CD4-positive, CD25-positive, alpha-beta regulatory T cell (primary cell): ENCODE measurements at places on chromosomes 3 and 15. TPM values are rescaled to one million over a fixed set of nuclear protein-coding genes. Genes with fewer than 3 reads are reported as not detected.

DNA sequence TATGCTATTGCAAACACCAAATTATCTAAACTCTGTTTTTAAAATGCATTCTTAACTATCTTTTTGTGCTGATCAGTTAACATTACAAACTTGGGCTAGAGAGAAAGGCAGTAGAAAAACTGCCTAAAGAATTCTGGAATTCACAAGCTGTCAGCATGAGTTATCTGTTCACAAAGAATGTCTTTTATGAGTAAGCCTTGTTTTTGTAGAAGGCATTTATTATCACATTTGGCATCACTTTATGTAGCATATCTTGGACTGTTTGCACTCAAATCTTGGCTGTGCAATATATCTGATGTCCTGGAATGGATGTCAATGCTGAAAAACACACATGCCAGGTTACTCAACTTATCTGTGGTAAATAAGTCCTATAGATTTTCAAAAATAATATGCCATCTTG is 15.5 kb upstream of the BCHE start:
- no peaks in the 10 kb centered on the region for H3K36me3 ChIP-seq
- H3K27ac ChIP-seq, result no peak overlapping the region
- H3K27me3 ChIP-seq, result no peaks in the 10 kb centered on the region
- DNase-seq, result no peak
- no peaks in the 10 kb centered on the region for H3K4me1 ChIP-seq
- no peak overlapping the region for H3K4me3 ChIP-seq

DNA sequence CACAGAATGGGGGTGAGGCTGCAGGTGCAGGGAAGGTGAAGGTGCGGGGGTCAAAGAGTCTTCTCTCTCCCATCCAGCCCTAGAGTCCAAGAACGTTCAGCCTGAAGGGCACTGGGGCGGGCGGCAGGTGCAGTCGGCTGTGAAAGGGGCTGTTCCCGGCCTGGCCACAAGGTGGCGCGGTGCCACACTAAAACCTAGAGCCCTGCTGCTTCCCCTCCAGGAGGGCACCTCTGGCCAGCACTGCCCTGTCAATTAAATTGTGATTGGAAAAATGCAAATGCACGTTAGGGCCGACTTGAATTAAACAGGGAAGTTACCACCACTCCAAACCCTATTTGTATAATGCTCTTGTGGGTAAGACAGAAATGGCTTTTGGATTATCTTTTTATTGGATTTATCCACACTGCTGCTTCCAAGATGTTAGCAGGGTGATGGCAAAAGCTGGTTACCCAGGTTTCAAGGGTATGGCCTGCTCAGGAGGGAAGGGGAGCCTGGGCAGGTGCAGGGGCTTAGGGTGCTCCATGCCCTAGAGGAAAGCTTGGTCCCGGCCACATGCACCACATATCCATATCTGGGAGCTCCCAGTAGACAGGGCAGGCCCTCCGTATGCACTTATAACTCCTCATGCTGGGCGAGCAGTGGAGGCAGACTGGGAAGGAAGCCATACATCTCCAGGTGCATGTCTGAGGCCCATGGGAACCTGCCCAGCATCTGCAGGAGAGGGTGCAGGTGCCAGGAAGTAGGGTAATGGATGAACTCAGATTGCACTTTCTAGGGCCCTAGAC is 119.8 kb downstream of the ADCY5 start:
- H3K4me3 ChIP-seq, result no peak overlapping the region
- H3K4me1 ChIP-seq, result no peaks in the 10 kb centered on the region
- H3K36me3 ChIP-seq, result no peaks in the 10 kb centered on the region
- H3K27ac ChIP-seq, result no peak overlapping the region
- H3K27me3 ChIP-seq, result no peaks in the 10 kb centered on the region
- DNase-seq, result peak; percentile 56

The GP5 gene
- polyA plus RNA-seq, result 0.41 TPM

The KBTBD13 gene
- not detected for polyA plus RNA-seq

The MDFIC2 gene
- not detected for polyA plus RNA-seq

- no peak overlapping the region for H3K27ac ChIP-seq
- DNase-seq, result peak; percentile 5
- H3K27me3 ChIP-seq, result no peaks in the 10 kb centered on the region
- no peak overlapping the region for H3K4me3 ChIP-seq
Measured at GRCh38 chr3:106317141-106318055, 448.6 kb upstream of the CBLB start.

DNA sequence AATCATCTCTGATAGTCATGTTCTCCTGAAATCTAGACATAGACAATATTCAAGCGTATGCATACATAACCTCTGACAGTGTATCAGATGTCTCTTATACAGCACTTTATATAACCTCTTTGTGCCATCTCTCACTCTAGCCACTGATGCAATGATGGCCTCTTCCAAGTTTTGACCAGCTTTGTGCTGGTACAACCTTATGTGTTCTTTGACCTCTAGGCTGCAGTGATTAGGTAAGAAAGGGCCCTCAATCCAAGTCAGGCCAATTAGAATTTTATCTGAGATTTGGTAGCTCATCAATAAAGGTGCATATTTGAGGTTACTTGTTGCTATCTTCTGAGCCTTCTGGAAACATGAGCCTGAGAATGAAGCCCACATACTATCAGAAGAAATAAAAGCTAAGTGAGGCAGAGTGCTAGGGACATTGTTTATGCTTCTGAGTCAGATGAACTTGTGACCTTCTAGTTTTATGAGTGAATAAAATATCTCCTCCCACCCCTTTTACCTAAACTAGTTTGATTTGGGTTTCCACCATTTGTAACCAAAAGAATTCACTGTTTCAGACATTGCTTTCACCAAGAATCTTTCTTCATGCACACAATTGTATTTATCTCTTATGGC is 283.2 kb upstream of the SUCLG2 start:
- H3K27ac ChIP-seq, result no peak overlapping the region
- H3K36me3 ChIP-seq, result no peaks in the 10 kb centered on the region
- no peak for DNase-seq
- H3K4me3 ChIP-seq, result no peak overlapping the region
- no peaks in the 10 kb centered on the region for H3K27me3 ChIP-seq

DNA sequence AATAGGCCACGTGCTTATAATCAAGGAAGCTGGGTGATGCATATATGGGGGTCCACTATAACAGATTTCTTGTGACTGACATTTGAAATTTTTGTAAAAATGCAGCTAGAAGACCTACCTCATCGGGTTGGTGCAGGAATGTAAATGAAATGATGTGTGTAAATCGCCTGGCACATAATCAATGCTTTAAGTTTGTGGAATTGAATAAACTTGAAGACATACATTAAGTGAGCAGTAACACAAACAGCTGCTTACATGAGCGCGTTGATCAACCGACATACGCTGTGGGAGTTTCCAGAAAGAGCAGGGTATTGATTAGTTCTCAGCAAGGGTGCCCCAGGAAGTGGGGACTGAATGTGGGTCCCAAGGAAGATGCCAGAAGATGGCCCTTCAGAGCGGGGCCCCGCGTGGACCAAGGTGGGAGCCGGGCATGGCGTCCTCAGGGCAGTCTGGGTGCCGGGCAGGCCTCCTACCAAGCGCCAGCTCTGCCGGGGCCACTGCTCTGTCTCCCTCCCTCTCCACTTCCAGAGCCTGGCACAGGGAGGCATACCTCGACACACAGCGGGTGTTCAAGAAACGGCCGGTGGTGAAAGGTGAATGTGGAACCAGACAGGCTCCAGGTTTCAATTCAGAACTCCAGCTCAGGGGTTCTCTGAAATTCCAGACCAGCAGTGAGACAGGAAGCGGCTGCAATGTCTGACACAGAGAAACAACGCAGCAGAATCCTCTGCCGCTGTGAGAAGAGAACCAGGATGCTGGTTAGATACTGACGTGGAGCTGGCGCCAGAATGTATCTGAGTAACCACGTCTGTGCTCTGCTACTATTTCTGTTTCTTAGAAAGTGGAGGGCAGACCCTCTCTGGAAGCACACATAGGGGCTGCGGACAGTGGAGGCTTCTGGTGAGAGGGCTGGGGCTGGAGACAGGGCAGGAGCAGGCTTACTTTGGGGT is 12.6 kb downstream of the BFSP2 start:
- DNase-seq, result no peak
- no peaks in the 10 kb centered on the region for H3K4me1 ChIP-seq
- no peaks in the 10 kb centered on the region for H3K36me3 ChIP-seq
- no peak overlapping the region for H3K27ac ChIP-seq
- H3K27me3 ChIP-seq, result no peaks in the 10 kb centered on the region
- no peak overlapping the region for H3K4me3 ChIP-seq

DNA sequence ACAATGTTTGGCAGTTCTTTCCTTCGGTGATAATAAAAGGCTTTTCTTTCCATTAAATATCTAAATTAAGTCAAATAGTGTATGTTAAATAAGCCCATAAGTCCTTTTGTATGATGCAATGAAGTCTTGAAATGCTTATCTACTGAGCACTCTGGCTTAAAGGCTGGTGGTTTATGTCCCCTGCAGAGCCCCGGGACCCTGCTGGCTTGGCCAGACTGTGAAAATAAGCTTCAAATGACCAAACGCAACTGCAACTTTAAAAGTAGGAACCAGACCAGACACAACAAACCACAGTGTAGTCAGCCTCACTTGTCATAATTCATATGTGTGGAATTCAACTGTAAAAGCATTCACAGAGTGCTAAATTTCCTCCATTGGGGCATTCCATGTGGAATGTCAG is 72.5 kb downstream of the FOXP1 start:
- H3K4me1 ChIP-seq, result peaks cover 14% of the 10 kb centered on the region
- H3K27ac ChIP-seq, result no peak overlapping the region
- H3K36me3 ChIP-seq, result no peaks in the 10 kb centered on the region
- no peak overlapping the region for H3K4me3 ChIP-seq
- no peaks in the 10 kb centered on the region for H3K27me3 ChIP-seq

The ZNF80 gene
- polyA plus RNA-seq, result 0.36 TPM

- no peak overlapping the region for H3K27ac ChIP-seq
- H3K36me3 ChIP-seq, result no peaks in the 10 kb centered on the region
- H3K27me3 ChIP-seq, result no peaks in the 10 kb centered on the region
- no peak overlapping the region for H3K4me3 ChIP-seq
- peaks cover 7% of the 10 kb centered on the region for H3K4me1 ChIP-seq
Measured at GRCh38 chr15:76135516-76135915, 75.7 kb downstream of the TMEM266 start.

DNA sequence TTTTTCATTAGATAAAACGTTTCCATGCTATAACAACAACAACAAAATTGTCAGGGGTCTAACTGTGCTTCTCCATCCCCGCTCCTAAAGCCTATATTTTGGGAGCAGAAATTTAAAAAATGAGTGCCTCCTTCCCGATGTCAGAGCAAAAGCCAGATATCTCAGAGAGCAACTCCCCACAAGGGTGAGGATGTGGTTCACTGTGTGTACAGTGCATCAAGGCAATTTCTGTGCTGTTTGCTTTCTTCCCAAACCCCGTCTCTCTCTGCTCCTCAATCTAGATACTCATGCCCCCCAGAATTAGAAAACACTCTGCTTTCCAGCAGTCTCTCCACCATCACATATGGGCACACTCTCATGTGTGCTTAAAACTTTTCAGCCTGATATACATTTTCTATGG is 76.7 kb upstream of the MBNL1 start:
- H3K4me3 ChIP-seq, result peak overlapping the region; percentile 35
- peaks cover 52% of the 10 kb centered on the region for H3K4me1 ChIP-seq
- no peaks in the 10 kb centered on the region for H3K36me3 ChIP-seq
- peak overlapping the region; percentile 79 for H3K27ac ChIP-seq

DNA sequence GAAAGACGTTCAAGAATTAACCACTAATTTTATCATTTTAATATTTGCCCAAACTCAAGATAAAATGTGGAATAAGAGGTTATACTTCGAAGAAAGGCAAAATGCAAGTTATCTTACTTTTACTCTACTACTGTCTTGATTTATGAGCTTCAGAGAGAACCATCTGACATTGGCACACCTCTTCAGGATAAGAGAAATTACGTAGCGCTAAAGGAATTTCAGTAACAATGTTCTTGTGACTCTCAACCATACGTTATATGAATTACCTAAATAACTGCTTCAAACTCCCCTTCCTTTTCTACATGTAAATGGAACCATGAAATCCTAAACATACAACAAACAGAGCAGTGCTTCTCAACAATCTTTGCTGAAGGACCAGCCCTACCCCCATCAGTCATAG is 96.8 kb downstream of the ZNF385D start:
- no peak overlapping the region for H3K27ac ChIP-seq
- H3K36me3 ChIP-seq, result no peaks in the 10 kb centered on the region
- no peaks in the 10 kb centered on the region for H3K27me3 ChIP-seq
- no peaks in the 10 kb centered on the region for H3K4me1 ChIP-seq
- no peak for DNase-seq
- no peak overlapping the region for H3K4me3 ChIP-seq

- no peaks in the 10 kb centered on the region for H3K27me3 ChIP-seq
- H3K4me3 ChIP-seq, result no peak overlapping the region
- H3K27ac ChIP-seq, result no peak overlapping the region
- peaks cover 25% of the 10 kb centered on the region for H3K4me1 ChIP-seq
- DNase-seq, result no peak
Measured at GRCh38 chr3:9784965-9785364, 7.3 kb downstream of the TADA3 start.

- no peak for DNase-seq
- no peaks in the 10 kb centered on the region for H3K27me3 ChIP-seq
- H3K27ac ChIP-seq, result no peak overlapping the region
- no peaks in the 10 kb centered on the region for H3K36me3 ChIP-seq
- no peak overlapping the region for H3K4me3 ChIP-seq
Measured at GRCh38 chr3:3573341-3573740, 225.9 kb upstream of the LRRN1 start.

DNA sequence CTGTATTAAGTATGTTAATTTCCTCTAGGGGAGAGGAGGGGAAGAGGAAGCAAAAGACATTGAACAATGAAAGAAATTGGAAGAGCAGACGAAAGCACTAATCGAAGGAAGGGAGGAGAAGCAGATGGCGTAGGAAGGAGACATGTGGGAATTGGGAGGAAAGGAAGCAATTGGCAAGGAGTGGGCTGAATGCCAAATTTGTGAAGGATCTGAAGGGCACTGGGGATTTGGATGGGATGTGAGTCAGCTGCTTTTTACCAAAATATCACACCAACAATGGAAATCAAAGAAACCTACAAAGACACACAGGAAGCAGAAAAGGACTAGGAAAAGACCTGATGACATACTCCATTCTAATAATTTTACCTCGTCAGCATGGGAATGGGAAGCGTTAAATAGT is 1029.8 kb downstream of the ROBO1 start:
- H3K36me3 ChIP-seq, result no peaks in the 10 kb centered on the region
- H3K27ac ChIP-seq, result no peak overlapping the region
- H3K4me3 ChIP-seq, result no peak overlapping the region
- no peaks in the 10 kb centered on the region for H3K27me3 ChIP-seq
- no peaks in the 10 kb centered on the region for H3K4me1 ChIP-seq

DNA sequence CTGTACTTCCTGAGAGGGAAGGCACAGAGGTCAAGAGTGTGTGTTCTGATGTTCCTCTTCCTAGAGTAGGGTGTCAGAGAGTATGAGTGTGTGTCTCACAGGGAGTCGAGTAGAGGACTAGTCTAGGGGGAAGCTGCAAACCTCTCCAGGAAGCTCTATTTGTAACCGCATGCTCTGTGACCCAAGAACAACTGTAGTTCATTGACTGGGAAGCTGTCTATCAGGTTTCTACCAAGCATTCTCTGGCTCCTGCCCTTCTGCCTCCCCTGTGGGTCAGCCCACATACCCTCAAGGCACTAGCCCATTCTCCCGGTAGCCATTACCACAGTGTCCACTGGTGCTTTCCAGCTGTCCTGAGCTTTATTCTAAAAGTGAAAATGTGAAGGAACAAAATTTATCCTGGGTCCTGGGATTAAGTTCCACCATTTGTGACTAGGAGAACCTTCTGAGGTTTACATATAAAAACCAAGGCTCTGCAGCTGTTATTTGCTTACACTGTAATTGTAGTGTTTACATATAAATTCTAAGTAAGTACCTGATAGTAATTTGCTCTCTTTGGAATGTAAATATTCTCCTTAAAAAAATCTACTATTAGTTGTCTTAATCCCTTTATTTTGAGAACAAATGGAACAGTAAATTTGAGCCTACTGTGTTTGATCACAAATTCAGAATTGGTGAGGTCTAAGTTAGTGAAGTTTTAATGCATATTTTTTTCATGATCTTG is 40.7 kb downstream of the MYRIP start:
- no peak for DNase-seq
- no peaks in the 10 kb centered on the region for H3K4me1 ChIP-seq
- no peak overlapping the region for H3K4me3 ChIP-seq
- no peaks in the 10 kb centered on the region for H3K27me3 ChIP-seq
